ENCODE measurements at places on chromosomes 2 and 18.

- no peak for DNase-seq
These were observed 69.2 kb downstream of the PRELID3A start for GRCh38 chr18:12476955-12477354.

DNA sequence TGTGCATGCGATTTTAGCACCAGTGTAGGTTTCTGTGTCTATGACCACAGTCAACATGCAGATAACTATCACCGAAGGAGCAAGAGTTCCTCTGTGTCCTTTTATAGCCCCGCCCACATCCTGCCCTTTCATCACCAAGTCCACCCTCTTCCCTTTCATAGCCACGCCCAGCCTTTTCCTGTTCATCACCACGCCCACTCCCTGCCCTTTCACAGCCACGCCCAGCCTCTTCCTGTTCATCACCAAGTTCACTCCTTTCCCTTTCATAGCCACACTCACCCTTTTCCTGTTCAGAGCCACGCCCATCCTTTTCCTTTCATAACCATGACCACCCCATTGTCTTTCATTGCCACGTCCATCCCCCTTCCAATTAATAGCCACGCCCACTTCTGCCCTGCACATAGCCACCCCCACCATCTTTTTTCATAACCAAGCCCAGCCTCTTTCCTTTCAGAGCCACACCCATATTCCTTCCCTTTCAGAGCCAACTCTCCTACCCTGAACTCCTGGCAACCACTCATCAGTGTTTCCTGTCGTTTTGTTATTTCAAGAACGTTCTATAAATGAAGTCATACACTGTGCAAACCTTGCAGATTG is 273.9 kb downstream of the MYT1L start:
- no peak for DNase-seq

DNA sequence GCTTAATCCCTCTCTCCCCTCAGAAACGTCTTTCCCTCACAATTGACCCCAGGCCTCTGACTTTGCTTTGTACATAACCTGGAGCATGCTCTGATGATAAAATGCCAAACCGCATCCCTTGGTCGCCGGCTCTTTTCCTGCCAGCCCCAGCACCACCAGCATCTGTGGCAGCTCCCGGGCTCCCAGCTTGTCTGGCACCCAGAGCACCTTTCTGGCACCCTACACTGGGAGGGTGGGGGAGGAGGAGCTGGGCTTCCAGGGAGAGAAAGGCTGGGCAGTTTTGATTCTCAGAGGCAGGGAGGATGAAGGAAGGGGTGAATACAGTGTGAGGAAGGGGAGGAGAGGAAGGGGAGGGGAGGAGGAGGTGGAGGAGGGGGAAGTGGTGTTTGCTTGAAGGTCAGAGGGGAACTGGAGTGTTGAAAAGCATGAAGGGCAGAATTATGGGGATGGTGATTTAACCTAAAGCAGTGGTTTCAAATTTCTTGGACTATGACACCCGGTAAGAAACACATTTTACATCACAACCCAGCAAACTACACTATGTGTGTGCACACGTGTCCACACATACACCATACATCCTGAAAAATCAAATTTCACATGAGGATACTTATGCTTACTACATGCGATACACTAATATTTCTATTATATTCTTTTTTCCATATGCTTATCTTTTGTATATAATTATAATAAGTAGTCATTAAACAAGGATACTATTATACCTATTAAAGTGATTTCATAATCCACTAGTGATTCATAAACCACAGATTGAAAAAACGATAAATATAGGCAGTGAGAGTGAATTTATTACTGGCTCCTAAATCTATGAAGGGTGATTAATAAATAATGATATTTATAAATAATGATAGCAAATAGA is 30.0 kb upstream of the IGFBP2 start:
- no peak for DNase-seq

DNA sequence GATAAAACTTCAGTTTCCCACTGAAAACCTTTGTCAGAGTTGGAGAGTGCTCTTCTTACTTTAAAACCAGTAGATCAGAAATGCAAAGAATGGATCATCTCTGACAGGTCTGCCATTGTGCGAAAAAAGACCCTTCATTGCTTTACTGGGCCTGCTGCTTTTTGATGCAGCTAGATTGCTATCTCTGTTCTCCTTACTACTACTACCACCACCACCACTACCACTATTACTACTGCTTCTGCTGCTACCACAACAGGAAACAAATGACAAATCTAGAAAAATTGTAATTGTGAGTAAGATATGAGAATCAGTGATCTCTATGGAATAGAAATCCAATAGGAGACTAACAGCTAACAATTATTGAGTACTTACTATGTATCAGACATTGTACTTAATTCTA is 85.8 kb downstream of the PKP4 start:
- DNase-seq, result no peak

DNA sequence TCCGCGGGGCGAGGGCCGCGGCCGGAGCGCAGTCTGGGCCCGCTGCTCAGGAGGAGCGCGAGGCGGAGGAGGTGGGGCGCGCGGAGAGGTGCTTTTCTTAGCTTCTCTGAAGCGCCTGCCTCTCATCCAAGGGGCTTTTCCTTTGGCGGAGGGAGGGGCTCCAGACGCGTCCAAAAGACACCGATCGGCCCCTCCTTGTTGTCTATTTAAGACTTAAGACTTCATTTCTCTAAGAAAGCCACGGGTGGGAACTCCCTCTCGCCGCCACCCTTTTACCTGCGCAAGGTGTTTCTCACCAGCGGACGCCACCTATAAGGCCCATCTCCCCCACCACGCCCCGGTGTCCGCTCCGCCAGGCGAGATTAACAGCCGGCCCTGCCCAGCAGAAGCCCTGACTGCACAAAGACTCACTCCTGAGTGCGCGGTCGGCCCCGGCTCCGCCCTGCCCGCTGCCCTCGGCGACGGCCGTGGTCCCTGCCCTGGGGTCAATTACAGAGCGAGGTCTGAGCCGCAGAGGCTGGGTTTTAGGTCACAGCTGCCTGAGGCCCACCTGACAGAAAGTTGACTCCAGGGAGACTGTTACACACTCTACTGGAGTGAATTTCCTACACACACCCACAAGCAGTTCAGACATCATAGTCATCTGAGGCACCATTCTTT is at the start of gene DSC2:
Gene DSC2 (minus strand): TSS at position 397 of the 660 bp plus-strand sequence. CDS start 450 bp downstream, outside the sequence.
- DNase-seq, result peak; percentile 29

- no peak for DNase-seq
These were observed 79.6 kb downstream of the GORASP2 start for GRCh38 chr2:171008550-171009205.

GRCh38 chr2:100909534-100910081 is 89.7 kb downstream of the NPAS2 start:
- peak; percentile 27 for DNase-seq

GRCh38 chr2:147577323-147577997 is 267.4 kb upstream of the ACVR2A start:
- no peak for DNase-seq

GRCh38 chr2:129877795-129878775 is 101.4 kb upstream of the RAB6C start:
- peak; percentile 54 for DNase-seq

GRCh38 chr18:77360315-77361190 is 110.9 kb downstream of the GALR1 start:
- DNase-seq, result peak; percentile 18

- no peak for DNase-seq
These were observed 2.4 kb downstream of the WDR43 start for GRCh38 chr2:28896906-28897305.

- DNase-seq, result no peak
These were observed 104.5 kb upstream of the ZNF521 start for GRCh38 chr18:25456334-25457010.

Measured in right renal cortex interstitium (tissue), 3 donors.